Pons (tissue), 1 donor: ENCODE measurements at places on chromosomes 2 and 18.
A peak's percentile ranks its signal among the peaks of the same experiment; 100 is the strongest.

- DNase-seq, result no peak
These were observed 127.8 kb downstream of the NXPH2 start for GRCh38 chr2:138652378-138652777.

DNA sequence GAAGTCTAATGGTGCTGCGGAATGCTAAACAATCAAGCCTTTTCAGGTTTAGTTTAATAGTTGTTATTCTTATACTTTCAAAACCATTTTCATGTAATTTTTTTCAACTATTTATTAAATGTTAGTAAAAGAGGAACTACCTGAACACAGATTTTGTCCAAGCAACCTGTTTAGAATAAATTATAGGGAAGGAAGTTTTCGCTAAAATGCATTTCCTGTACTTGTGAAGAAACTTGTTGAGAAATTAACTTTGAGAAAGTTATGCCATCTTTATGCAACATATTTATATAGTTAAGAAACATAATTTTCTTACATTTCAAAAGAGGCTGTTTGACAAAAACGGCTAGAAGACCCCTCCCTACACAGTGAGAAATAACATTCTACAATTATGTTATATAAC lies 16.6 kb downstream of the MAP4K4 start:
- DNase-seq, result no peak

DNA sequence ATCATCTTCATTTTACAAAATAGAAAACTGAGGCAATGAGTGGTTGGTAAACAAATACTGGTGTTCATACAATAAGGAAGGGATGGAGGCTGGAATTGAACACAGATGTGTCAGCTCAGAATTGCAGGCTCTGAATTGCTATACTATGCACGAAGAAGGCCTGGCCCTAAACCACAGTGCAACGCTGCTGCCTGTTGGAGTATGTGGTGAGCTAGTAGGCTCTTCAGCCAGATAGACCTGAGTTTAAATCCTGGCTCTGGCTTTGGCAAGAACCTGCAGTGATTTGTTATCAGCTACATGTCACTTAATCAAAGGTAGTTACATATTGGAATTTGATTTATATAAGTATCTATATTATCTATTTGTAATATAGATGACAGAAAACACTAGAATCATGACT lies 1602.4 kb upstream of the CELF4 start:
- no peak for DNase-seq

GRCh38 chr2:108458082-108458481 lies 9.1 kb downstream of the GCC2 start:
- DNase-seq, result no peak

- peak; percentile 66 for DNase-seq
These were observed 15.9 kb upstream of the TMEM214 start for GRCh38 chr2:27016801-27017325.

- DNase-seq, result no peak
These were observed 8.8 kb downstream of the MGAT5 start for GRCh38 chr2:134262684-134263083.

DNA sequence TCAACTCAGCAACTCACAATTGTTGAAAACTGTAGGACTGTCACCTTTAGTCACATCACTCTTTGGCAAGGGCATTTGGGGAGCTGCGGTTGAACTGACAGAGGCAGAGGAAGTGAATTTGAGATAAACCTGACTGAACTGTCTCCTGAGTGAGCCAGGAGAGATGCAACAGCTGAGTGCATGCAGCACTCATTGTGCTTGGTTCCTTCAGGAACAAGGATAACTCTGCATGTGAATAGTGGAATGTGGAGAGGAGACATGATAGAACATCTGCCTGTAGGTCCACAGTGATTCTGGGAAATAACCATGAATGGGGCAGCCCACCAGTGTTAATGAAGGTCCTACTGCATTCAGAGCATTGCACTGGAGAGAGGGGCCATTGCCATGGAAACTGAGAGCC lies 494.7 kb downstream of the STK39 start:
- DNase-seq, result no peak

- peak; percentile 48 for DNase-seq
These were observed 23.5 kb upstream of the RPL37A start for GRCh38 chr2:216474925-216475670.

- no peak for DNase-seq
These were observed 2.6 kb downstream of the SCN9A start for GRCh38 chr2:166373105-166373504.

GRCh38 chr18:61572871-61573270 lies 239.6 kb downstream of the CDH20 start:
- no peak for DNase-seq

- DNase-seq, result no peak
These were observed 1089.9 kb upstream of the DDX18 start for GRCh38 chr2:116724550-116724949.

GRCh38 chr2:237500681-237501424 lies 13.8 kb downstream of the MLPH start:
- no peak for DNase-seq

GRCh38 chr18:62249478-62250097 lies 62.5 kb downstream of the RELCH start:
- peak; percentile 83 for DNase-seq

GRCh38 chr2:213500881-213501280 lies 216.6 kb downstream of the SPAG16 start:
- no peak for DNase-seq

DNA sequence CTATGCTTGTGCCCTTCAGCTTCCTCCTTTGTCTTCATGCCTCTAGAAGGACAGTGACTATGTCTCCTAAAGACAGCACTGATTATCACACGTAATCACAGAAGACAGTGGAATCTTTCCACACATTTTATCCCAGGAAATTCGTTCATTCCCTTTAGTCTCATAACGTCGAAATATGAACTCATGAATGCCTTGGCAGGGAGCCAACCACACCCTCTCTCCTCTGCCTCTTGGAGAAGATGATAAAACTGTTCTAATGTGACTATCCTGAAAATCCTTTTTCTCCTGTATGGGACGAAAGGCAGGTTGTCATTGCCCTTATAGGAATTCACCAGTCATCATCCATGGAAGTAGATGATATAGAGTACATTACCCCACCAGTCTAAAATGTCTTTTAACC lies 726.6 kb upstream of the FANCL start:
- no peak for DNase-seq

- no peak for DNase-seq
These were observed 1494.7 kb upstream of the NXPH2 start for GRCh38 chr2:140274891-140275290.

- no peak for DNase-seq
These were observed 366.1 kb upstream of the MMADHC start for GRCh38 chr2:149953627-149954026.

- DNase-seq, result no peak
These were observed 46.1 kb upstream of the HPCAL1 start for GRCh38 chr2:10256515-10257031.

- no peak for DNase-seq
These were observed 27.0 kb upstream of the THUMPD2 start for GRCh38 chr2:39805936-39806608.

DNA sequence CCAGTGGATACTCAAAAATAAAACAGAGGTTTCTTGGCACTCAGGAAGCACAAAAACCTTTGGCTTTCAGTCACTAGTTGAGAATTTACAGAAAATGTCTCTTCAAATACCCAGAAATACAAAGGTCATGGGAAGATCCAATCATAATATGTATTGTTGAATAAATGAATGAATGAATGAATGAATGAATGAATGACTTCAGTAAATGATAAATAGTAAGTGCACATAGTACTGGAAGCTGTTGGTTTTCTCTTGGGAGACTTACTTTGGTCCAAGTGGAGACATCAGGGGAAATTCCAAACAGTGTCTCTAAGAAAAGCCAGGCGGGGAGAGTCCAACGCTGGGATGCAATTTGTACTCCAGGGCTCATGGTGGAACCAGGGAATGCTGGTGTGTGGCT lies 261.3 kb upstream of the KLHL29 start:
- DNase-seq, result no peak

GRCh38 chr2:160315337-160315736 lies 115.3 kb upstream of the ITGB6 start:
- DNase-seq, result no peak

DNA sequence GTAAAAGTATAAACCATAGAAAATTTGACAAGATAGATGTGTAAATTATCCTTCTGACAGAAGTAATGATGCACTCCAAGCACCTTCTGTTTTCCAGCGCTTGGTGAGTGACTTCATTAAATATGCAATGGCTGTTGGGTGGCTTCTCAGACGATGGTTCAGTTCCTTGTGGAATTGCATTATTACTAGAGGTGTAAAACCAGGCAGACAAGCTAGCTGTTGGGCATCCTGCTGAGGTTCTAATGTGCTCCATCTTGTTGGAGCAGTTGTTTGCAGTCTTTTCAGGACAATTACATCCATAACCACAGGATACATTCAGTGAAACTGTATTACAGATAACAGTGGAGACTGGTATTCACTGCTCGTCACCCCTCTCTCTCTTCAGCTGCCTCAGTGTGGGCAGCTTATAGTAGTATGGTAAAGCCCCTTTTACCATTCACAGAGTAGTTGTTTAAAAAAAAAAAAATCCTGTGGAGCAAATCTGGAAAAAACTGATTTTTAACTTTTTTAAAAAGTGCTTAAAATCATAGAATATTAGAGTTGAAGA lies 143.5 kb downstream of the AGPS start:
- DNase-seq, result no peak

GRCh38 chr2:18149660-18150246 lies 271.3 kb downstream of the KCNS3 start:
- DNase-seq, result peak; percentile 76

- peak; percentile 87 for DNase-seq
These were observed 39.2 kb downstream of the BIN1 start for GRCh38 chr2:127067620-127068350.

DNA sequence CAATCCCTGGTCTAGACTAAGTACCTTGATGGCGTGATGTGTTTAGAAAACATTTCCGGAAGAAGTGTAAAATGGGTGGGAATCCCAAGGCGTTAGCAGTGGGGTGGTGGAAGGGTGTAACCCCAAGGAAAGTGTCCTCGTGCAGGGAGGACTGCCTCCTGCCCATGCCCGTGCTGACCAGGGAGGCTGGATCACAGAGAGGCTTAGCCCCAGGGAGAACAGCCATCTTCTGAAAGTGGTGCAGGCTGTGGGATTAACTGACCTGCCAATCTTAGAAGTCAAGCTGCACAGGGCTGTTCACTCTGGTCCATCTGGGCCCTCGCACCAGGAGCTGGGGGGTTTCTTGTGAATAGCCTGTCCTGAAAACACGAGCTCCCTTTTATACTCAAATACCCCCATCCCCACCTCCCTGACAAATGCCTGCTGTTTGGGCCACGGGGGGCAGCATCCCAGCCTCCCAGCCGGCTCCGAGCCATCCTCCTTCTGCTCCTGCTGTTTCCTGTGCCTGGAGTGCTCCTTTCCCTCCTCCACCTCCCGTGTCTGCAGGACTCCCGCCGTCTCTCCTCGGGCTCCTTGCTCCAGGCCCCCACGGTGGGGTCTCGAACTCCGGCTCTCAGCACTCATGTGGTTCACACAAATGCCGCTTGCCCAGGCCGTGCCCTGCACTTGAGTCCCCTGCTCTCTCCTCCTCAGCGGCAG lies 52.1 kb upstream of the PXDN start:
- DNase-seq, result no peak

DNA sequence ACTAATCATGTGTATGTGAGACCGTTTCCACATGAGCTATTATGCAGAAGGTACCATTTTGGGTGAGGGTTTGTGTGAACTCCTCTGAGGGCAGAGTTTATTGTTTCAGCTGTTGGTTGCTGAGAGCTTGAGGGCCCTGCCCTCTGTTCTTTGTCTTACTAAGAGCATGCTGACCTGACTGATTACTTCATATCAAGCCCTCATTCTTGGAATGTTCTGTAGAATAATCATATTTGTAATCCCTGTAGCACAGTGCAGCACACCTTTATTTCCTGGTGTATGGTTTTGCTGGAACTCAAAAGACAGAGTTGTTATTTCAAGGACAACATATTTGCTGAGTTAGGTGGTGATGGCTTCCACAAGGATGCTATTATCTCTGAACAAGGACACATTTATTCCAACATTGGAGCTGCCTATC lies 118.5 kb downstream of the GALNT3 start:
- DNase-seq, result peak; percentile 51

DNA sequence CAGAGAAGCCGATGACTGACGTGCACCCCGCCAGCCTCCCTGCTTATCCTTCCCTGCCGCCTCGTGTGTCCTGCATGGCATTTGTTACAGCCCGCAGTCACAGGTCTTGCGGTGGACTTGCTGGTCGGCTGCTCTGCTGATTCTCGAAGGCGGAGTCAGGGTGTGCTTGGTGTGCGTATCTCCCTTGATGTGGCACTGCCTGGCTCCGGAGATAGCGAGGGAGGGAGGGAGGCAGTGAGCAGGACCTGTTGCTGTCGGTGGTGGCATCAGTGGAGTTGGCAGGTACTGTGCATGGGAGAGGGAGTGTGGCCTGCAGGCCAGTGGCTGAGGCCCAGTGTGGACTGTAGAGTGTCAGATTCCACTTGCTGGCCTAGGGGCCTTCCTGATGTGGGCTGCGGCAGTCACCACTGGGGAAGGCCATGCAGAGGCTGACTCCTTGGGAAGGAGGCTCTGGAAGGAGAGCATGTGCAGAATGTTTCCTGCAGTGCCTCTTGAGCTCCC lies 198.9 kb downstream of the AGAP1 start:
- no peak for DNase-seq

GRCh38 chr2:149627111-149627801 lies 39.7 kb upstream of the MMADHC start:
- DNase-seq, result peak; percentile 28

DNA sequence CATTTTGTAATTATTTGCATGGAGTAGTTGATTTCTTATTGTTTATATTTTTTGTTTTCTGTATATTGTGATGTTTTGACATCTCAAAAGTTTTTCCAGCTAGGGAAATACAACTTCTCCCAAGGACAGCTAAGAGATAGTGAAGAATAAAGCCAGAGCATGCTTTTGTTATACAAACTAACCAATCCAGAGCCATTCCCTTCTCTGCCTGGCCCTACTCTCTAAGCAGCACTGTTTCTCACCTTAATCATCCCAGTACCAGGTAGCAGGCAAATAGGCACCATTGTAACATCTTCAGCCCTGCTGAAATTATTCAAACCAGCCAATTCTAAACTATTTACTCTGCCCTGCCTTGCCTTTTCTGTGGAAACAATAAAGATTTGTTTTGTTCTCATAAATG lies 1063.4 kb upstream of the CHAC2 start:
- no peak for DNase-seq

DNA sequence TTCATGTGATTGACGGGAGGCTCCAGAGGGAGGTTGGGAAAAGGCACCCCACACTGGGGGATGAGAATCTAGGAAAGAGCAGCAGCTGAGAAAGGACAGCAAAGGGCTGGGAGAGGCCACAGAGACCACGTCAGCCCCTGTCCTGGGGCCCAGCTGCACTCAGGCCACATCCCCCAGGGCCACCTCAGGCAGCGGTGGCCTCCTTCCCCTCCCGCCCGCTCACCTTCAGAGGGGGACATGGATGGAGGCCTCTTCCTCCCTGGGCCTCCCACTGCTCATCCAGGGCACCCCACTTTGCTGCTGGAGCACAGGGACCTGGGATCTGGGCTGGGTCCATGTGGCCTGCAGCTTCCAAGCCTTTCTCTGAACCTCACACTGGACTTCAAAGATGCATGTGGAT lies 199.8 kb upstream of the HDAC4 start:
- no peak for DNase-seq

DNA sequence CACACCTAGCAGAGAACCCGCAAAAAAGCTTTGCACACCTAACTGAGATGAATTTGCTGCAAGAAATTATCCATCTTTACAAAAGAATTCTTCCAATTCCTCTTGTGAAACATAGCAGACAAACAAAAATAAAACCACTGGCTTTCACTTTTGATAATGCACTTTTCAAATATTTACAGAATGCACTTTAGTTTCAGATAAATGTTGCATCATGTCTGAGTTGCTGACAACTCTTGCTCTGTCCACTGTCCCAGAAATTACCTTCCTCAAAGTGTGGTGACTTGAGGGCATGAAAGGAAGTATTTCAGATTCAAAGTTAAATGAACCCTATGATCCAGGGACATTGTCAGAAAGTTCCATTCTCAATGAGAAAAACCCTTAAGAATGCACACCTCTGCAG lies 256.2 kb upstream of the PARD3B start:
- no peak for DNase-seq
